ENCODE measurements at places on chromosomes 1 and 21. TPM values are rescaled to one million over a fixed set of nuclear protein-coding genes. Genes with fewer than 3 reads are reported as not detected.
A peak's percentile ranks its signal among the peaks of the same experiment; 100 is the strongest.

DNA sequence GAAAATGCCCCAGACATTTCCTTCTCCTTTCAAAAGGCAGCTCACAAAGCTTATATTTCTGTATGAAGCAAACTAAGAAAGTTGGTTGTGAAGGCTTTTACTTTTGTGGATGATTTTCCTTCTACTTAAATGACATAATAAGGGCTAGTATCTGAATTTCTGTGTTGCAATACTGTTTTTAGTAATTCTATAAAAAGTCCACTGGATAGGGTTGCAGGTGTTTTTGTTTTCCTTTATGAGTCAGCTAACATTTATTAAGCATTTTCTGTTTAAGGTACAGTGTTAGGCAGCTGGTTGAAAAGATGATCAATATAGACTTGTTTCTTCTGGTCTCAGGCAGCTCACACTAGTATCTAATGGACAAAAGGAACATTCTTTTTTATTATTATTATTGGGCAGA is 722.2 kb downstream of the RWDD3 start:
- no peak for DNase-seq

DNA sequence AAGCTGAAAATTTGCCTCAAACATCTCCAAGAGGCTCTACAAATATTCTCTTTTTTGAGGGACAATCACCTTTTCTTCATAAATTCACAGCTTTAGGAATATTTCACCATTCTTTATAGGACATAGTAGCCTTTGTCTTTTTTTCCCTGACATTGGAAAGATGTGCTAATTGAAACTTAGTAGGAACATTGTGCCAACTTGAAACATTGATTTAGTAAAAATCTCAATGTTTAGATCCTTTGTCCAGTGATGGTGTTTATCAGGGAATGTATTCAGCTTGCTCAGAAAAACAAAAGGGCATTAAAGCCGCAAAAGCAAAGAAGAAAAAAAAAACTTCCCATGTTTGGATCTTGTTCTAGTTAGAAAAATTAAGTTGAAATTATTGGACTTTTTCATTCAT is 52.1 kb downstream of the DPT start:
- no peak for DNase-seq

DNA sequence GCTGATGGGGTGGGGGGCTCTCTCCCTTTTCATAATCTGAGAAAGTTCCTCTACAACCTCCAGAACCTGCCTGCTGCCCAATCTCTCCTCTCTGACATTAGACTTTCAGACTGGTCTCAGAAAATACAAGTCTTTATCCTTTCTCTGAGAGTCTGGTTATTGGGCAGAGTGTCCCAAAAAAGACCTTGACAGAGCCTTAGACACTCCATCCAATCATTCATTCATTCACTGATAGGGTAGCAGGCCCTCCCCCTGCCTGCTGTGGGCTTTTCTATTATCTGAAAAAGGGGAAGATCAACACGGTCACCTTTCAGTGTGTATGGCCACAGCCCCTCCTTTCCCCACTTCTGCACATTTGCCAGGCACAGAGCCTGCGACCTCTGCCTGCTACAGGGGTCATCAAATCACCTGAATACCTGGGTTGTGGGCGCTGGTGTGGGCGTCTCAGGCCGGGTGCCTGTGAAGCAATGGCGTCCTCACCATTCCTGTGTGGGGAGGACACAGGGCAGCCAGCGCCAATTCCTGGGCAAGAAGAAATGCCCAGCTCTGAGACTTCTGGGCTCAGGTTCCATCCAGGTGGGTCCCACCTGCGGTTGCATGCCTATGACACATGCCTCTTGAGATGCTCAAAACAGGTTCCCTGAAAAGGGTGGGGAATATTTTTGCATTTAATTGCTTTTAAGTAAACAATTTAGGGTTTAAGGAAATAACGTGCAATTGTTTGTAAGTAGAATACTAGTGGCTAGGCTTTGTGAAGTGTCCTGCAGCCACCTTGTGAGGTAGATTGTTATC is 52.8 kb downstream of the ELK4 start:
- no peak for DNase-seq

GRCh38 chr21:44571844-44572782 is 1.4 kb upstream of the KRTAP10-4 start:
- DNase-seq = no peak

- no peak for DNase-seq
Observed at GRCh38 chr21:41552254-41552653, 44.3 kb upstream of the TMPRSS2 start.

- DNase-seq = no peak
Observed at GRCh38 chr1:70440642-70441391, 29.7 kb downstream of the CTH start.

Gene NECTIN4
- total RNA-seq = not detected

Gene DNAH14
- total RNA-seq = 37.5 TPM

GRCh38 chr1:36663772-36664430 is 181.2 kb upstream of the CSF3R start:
- no peak for DNase-seq

Gene HCRTR1
- 1.6 TPM for total RNA-seq

Gene AK4
- 9.0 TPM for total RNA-seq

Gene FCRL2
- total RNA-seq = not detected

GRCh38 chr1:44405031-44405797 is at the start of gene RNF220:
Gene RNF220, plus strand, starts transcription at chr1:44405255.
- peak; percentile 68 for DNase-seq

- no peak for DNase-seq
Observed at GRCh38 chr1:66296370-66296769, 237.6 kb upstream of the SGIP1 start.

- DNase-seq = no peak
Observed at GRCh38 chr1:215256936-215257679, 174.6 kb downstream of the KCNK2 start.

Gene SLFNL1
- 0.82 TPM for total RNA-seq

- no peak for DNase-seq
Observed at GRCh38 chr1:235275836-235276235, 52.1 kb downstream of the ARID4B start.

- DNase-seq = no peak
Observed at GRCh38 chr1:169944621-169945020, 50.9 kb upstream of the SCYL3 start.

DNA sequence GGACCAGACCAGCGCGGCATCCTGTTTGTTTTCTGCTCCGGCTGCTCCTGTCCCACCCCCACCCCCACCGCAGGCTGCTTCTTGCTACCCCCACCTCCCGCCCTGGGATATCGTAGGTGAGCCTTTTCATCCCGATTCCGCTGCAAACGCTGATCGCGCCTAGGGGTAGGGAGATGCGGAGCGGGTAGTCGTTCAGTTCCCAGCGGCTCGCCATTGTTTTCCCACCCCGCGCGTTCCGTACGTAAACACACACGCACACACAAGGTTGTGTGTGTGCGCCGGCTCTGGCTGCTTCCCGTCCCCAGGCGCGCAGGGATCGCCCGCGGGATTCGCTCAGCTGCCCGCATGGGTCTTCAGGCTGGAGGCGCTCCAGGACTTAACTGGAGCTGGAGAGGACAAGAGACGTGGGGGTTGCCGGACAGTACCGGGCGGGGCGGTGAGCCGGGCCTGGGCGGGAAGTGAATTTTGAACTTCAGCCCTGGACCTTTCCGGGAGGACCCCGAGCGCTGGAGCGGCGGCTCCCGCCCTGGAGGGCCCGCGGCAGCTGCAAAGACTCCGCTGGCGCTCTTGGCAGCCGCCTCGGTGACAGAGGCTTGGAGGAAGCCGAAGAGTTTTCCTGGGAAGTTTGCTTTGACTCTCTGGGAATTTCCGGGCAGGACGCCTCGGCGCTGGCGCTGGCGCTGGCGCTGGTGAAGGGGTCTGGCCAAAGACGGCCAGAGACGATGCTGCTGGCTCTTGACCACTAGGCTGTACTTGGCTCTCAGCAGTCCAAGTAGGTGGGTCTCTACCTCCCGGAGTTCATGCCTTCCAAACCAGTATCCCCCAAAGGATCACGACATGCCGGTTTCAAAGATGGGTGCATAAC is 1.6 kb downstream of the SOX13 start:
- DNase-seq = peak; percentile 61

Gene EPHB2
- total RNA-seq = 22.8 TPM

DNA sequence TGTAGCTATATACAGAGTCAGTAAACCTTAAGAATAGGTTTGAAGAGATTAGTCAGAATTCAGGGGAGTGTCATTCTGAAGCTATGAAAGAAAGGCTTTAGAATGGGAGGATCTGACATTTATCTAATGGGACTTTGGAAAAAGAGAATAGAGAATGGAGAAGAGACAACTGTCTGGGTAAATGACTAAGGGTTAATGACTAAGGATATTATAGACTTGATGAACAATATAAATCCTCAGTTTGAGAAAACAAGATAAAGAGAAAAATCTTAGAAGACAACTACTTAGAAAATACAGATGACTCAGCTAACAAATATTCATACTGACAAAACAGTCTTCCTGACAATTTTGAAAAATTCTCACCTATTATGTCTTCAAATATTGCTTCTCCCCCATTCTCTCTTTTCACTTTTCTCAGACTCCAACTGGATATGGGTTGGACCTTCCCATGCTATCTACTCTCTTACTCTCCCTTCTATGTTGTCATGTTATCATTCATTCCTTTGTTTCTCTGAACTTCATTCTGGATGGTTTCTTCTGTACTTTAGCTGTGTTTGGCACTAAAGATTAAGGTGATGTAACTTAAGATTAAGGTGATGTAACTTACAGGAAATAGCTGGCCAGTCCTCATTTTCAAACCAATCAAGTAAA is 20.4 kb downstream of the SLC16A1 start:
- no peak for DNase-seq

Gene PRAMEF2
- not detected for total RNA-seq

DNA sequence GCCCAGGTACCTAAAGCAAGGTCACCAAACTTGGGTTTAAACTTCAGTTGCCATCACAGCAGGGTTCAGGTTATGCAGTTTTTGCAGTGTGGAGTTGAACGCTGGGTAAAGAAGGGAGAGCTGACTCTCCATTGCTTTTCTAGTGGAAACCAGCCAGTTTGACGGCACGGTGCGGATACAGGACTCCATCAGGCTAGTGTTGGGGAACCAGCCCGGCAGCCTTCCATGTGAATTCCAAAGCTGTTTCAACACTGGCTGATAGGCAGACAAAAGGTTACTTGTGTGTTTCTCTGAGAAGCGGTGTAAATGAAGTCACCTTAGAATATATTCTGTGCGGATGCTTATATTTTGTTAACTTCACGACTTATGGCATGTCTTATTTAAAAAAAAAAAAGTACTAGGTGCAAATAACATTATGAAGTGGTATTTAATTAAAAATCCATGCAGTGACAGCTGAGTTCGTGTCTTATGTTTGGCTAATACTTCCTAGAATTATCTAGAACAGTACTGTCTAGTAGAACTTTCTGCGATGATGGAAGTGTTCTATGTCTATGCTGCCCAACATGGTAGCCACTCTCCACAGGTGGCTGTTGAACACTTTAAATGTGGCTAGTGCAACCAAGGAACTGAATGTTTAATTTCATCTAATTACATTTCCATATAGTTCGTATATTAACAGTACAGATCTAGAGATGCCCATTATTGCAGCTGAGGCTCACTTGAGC is 29.9 kb upstream of the RCAN3 start:
- DNase-seq = no peak
